ENCODE measurements at places on chromosomes 13 and 19.

- DNase-seq = no peak
Observed at GRCh38 chr13:97274829-97275649, 52.9 kb downstream of the MBNL2 start.

- no peak for DNase-seq
Observed at GRCh38 chr19:23709347-23709746, 22.3 kb upstream of the ZNF675 start.

DNA sequence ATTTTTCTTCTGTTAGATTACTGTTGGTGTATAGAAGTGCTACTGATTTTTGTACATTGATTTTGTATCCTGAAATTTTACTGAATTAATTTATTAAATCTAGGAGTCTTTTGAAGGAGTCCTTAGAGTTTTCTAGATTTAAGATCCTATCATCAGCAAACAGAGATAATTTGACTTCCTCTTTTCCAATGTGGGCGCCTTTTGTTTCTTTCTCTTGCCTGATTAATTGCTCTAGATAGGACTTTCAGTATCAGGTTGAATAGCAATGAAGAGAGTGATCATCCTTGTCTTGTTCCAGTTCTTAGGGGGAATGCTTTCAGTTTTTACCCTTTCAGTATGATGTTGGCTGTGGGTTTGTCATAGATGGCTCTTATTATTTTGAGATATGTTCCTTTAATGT, 5.6 kb upstream of the CD33 start:
- DNase-seq = peak; percentile 30

DNA sequence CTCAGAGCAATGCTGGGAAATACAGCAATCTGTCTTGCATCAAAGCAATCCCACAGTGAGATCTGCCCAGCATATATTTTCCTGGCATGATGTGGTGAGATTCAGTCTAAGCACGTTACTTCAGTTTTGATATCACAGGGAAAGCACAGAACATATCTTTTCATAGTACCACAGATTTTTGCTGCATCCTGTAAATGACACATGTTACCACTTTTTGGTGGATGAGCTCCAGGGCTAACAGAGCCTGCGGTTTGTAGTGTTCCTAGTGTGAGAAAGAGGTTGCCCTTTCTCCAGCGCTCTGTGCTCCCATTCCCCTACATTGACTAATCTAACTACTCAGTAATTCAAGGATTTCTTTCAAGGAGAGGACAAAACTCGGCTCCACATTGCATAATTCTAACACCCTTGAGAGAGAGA, 409.0 kb downstream of the GPC6 start:
- DNase-seq = no peak

DNA sequence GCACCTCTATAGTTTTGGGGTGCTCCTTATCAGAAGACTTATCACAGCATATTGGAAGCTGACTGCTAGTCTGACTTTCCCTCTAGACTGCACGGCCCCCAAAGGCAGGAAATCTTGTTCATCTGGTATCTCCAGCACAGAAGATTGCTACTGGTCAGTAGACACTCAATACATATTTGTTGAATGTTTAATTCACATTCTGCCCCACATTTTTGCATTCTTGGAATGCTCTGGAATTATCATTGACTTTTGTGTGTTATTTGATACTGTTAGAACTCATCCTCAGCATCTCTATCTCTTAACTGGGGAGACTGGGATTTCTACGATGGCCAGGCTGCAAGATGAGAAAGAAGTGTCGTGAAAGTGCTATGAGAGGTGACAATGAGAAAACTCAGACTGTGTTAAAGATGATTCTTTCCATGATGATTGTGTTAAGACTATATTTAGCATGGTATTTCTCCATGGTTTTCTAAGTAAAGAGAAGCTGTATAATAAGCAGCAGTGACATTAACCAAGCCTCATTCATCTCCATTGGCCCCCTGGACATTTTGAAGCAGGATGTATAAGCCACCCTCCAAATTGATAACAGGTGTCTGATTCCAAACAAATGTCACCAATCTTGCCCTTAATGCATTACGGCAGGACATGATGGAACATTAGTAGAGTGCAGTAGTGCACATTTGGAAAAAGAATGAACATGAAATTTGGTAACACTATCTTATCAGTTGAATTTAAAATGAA, 440.9 kb downstream of the RFC3 start:
- no peak for DNase-seq

GRCh38 chr13:63161219-63161618, 1745.6 kb upstream of the PCDH20 start:
- no peak for DNase-seq

- DNase-seq = no peak
Observed at GRCh38 chr19:14035706-14036105, 4.1 kb downstream of the IL27RA start.

DNA sequence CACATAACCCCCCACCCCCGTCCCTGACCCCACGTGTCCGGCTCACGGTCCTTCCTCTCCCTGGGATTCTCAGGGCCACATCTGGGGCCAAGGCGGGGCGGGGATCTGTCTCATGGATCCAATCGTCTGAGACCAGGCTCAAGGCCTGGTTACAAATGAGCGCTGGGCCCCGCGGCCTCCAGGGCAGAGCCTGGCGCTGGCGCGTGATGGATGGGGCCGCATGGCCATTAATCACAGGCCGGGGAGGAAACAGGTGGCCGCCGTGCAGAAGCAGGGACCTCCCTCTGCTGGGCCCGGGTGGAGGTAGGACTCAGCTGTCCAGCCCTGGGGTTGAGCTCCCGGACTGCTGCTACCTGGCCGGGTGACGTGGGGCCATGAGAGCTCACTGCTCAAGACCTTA, 5.8 kb upstream of the TLE5 start:
- no peak for DNase-seq

- DNase-seq = no peak
Observed at GRCh38 chr13:28282451-28282850, 144.1 kb downstream of the PAN3 start.

DNA sequence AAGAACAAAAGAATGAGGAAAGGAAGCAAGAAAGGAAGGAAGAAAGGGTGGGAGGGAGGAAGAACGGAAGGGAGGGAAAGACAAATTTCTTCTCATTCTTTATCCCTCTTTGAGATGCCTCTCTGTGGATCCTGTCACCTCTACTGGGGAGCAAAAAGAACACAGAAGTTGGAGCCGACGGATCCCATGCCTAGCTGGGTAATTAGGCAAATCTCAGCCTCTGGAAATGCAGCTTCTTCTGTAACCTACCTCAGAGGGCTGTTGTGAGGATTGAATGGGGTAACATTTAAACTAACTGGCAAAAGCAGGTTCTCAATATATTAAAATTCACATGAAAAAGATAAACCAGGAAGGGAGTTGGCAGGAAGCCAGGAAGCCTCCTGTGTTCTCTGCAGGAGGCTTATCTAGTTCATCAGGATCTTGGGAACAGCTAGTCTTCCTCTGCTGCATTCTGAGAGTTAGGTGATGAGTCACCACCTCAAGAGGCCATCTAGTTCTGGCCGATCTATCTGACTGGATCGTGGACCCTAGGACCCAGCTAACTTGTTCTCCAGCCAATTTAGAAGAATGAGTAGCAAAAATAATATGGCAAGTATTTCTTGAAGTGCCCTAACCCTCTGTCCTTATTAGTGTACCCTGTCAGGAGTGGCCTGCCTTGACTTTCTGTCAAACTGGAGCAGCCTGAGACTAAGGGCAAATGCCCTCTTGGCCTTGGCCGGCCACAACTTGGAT, 15.2 kb upstream of the CPB2 start:
- no peak for DNase-seq

- no peak for DNase-seq
Observed at GRCh38 chr19:42469311-42470235, 26.8 kb upstream of the CXCL17 start.

DNA sequence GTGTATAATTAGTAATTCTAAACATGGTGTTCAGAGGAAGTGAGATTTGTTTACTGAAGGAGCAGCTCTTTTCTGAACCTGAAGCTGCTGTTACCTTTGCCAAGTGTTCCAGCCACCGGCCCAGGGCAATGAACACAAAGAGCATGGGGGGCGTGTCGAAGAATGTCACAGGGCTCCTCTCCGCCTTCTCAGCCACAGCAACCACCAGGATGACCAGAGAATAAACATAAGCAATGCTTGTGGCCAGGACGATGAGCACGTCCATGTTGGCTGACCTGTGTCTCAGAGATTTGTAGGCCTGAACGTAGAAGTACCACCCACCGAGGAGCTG, 53.1 kb downstream of the ATP7B start:
- DNase-seq = no peak

DNA sequence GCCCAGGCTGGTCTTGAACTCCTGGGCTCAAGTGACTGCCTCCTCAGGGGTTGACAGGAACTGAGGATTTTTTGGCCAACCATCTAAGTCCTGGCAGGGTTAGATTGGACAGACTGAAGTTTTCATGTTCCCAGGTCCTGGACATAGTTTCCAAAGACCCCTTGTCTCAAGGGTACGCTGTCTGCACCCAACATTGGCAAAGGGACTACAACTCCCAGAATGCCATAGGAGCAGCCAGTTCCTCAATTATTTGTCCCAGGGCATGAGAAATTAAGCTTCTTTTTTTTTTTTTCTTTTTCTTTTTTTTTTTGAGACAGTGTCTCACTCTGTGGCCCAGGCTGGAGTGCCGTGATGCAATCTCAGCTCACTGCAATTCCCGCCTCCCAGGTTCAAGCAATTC, 6.9 kb downstream of the GYS1 start:
- no peak for DNase-seq

All from AML-193 (cell line).